ENCODE measurements at places on chromosomes 12 and 14.

DNA sequence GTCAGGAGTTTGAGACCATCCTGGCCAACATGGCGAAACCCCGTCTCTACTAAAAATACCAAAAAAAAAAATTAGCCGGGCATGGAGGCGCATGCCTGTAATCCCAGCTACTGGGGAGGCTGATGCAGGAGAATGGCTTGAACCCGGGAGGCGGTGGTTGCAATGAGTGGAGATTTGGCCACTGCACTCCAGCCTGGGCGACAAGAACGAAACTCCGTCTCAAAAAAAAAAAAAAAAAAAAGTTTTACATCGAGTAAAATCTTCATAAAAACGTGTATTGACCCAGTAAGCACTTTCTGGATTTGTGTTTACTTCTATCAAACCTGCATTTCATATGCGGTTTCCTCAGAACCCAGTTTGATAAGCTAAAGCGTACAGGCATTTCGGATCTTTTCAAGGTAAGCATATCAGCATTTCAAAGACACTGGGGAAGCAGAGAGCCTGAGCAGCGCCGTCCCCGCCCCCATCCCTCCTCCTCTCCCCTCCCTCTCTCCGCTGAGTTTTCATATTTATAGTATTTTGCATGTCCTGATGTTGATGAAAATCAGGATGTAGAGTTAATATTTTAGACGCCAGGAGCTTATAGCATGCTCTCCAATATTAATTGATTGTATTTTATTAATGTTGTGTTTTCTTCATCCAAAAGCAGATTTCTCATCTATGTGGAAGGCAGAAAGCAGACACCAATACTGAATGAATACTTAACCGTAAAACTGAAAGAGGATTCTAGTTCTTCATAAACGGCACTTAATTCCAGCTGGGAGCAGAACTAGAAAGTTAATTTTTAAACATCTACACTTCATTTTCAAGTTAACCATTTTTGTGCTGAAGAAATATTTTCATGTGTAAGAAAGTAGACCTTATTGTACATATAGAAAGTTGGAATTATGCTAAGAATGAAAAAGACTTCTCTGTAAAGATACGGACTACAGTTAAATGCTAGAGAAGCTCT lies 9.2 kb upstream of the HIP1R start:
- no peak for DNase-seq

- DNase-seq = no peak
Measured at GRCh38 chr12:119036878-119037825, 55.8 kb downstream of the SRRM4 start.

DNA sequence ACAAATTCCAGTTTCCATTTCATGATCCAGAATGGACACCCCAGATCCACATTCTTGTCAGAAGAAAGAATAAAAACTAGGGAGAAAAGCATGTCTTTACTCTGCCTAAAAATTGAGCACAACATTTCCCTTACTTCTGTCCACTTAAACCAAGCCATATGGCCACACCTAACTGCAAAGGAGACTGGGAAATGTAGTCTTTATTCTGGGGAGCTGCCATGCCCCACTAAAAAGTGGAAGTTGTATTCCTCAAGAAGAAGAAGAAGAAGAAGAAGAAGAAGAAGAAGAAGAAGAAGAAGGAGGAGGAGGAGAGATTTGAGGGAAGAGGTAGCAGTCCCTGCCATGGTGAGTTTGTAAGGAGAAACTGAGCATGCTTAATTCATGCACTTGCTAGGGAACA lies 84.5 kb downstream of the GPR65 start:
- no peak for DNase-seq

DNA sequence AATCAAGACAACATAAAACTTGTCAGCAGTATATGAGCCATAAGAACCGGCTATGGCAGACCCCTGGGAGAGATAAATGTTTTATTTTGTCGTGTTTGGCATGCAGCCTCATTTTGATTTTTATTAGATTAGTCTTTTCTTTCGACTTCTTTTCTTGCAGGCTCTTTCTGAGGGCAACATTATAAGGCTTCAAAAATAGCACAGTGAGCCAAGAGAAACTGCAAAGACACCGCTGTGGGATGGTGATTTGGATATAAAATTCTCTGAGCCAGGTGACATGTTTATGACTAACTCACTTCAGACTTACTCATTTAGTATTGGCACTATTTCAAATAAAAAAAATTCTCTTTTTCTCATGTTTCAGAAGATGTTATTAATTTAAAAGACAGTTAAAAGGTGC lies 96.8 kb upstream of the PKP2 start:
- DNase-seq = no peak

DNA sequence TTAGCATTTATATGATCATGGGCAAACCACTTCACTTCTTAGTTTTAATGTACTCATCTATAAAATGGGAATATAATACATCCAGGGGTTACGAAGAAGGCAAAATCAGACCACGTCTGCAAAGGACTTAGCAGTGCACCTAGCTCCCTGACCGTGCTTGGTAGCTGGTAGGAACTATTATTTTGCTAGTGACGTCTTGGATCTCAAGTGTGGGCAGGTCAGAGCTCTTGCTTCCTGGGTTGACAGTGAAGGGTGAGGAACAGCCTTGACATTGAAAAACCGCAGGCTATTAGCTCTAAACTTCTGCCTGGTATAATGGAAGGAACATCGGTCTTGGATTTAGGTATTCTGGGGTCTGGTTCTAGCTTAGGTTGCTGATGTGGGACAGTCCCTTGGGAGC lies 89.3 kb upstream of the MED13L start:
- DNase-seq = no peak

- no peak for DNase-seq
Measured at GRCh38 chr12:79073506-79073905, 208.9 kb downstream of the SYT1 start.

DNA sequence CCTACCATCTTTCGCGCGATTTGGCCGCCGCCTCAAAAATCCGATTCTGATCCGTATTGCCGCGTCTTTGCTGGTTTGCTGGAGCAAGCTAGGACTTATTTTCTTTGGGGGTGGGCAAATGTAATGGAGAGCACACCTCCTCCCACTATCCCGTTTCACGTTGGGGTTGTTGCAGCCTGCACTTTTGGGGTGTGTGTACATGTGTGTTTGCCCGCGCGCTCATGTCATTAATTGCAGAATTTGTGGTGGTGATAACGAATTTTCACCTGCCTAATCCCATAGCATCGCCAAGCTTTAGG lies 657 bp downstream of the METAP2 start:
- DNase-seq = no peak

GRCh38 chr14:92039719-92040430 lies at the start of gene TRIP11:
TSS of gene TRIP11 (minus strand) at chr14:92040059. CDS start at chr14:92039685, 374 bp downstream.
- DNase-seq = peak; percentile 96

DNA sequence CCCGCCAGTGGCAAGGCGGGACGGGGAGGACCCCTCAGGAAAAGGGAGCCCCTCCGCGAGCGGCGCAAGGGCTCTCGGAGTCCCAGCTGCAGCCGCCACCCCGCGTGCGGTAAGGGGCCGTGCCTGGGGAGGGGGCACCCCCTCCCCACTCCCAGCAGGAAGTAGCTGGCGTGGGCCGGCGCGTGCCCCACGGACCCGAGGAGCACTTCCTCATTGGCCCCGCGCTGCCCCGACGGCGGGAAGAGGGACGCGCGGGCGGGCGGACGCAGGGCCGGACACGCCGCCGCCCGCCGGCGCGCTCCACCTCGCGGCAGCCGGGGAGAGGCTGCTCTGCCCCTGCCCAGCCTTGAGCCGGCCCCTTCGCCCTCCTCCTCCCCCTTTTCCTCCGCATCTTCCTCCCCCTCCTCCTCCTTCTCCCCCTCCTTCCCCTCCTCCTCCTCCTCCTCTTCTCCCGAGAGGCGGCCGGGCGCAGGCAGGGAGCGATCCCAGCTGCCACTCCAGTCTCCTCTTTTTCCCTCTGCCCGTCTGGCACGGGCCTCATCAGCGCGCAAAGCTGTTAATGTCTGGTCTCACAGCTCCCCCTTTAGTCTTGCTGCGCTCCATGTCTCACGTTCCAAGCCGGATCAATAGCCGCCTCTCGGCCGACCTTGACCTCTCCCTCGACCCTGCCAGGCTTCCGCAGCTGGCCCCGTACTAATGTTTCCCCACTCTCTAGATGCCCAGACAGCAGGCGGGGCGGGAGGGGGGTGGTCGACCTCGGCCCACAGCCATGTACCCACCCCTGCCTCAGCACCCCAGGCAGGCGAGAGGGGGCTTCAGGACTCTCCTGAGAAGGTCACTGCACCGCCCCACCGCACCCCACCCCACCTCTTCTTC lies 2.6 kb upstream of the BCL11B start:
- DNase-seq = peak; percentile 63

DNA sequence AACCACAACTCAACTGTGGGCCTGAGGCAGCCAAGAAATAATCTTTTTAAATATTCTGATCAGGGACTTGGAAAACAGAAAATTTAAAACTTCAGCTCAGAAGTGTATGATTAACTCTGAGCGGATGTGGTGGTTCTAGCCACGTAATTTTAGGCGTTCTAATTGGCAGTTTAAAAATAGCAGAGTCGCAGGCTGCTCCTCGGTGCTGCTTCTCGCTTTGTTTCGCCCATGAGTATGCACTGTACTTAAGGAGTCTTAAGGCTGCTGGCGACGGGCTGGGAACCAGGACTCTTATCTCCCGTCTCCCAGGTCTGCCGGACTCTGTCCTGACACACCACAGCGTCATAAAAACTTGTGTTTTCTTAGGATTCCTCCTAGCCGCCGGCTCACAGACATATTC lies 113.4 kb upstream of the PELI2 start:
- DNase-seq = peak; percentile 24

- DNase-seq = no peak
Measured at GRCh38 chr12:100329800-100330199, 27.1 kb upstream of the SLC17A8 start.

GRCh38 chr12:53224897-53225634 lies 6.9 kb downstream of the RARG start:
- DNase-seq = no peak

DNA sequence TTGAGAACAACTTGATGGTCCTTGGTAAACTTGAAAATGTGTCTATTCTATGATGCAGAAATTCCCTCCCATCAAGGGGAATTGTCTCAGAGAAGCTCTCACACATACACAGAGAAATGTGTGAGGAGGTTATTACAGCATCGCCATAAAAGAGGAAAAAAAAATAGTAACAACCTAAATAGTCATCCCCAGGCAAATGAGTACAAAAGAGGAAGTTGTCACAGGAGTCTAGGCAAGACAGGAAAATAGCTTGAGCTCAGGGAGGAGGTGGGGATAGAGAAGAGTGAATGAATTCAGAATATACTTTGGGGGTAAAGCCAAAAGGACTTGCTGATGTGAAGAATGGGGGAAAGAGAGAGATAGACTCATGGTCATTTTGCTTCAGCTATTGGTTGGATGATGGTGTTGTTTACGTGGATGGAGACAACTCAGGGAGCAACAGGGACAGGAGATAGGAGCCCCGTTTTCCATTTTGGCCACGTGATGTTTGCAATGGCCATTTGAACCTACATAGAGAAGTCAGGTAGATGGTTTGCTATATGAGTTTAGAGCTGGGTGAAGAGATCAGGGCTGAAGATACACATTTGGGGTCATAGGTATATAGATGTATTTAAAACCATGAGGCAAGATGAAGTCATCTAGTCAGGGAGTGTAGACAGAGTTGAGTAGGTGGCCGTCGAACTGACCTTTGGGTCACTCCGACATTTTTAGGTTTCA lies 20.3 kb downstream of the LRRC74A start:
- no peak for DNase-seq

- no peak for DNase-seq
Measured at GRCh38 chr12:113766879-113767878, 198.9 kb downstream of the RBM19 start.

GRCh38 chr14:96930526-96930925 lies 133.3 kb downstream of the VRK1 start:
- DNase-seq = no peak

Data from activated naive CD4-positive, alpha-beta T cell treated with Interleukin-2 at 50 U/mL for 16 hours (primary cell).